ENCODE measurements at places on chromosomes 11 and 22.
A peak's percentile ranks its signal among the peaks of the same experiment; 100 is the strongest.

- no peak for DNase-seq
Observed at GRCh38 chr11:89355646-89356045, 135.5 kb downstream of the NOX4 start.

- DNase-seq, result no peak
Observed at GRCh38 chr11:87063982-87064381, 26.2 kb downstream of the TMEM135 start.

DNA sequence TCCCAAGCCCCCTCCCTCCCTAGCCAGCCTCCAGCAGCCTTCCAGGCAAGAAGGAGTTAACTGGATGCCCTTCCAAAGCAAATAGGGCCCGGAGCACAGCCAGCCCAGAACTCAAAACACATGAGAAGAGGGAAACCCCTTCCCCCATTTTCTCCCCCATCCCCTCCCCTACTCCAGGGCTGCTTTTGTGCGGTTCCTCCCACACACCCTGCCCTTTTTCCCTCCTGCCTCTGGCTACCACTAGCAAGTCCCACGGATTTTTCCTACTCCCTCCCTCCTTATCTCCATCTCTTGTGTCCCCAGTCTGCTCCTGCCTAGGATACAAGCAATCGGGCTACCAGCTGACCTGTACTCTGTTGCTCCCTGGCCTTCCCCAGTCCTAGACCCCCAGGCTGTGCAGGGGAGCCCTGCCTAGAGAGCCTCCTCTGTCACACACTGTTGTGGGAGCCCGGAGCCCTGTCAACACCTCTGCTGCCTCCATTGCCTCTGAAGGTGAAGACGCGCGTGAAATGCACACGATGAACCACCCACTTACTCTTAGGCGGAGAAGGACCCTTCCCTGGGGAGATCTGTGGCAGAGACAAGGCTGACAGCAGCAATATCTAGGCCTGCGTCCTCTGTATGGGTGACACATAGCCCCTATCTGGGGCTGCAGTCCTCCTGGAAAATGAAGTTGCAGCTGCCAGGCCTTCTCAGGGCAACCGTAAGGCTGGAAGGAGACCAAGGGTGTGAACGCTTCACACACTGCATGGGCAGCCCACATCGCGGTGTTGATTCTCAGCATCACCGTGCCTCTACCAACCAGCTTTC is 282.8 kb downstream of the MN1 start:
- DNase-seq, result no peak

- no peak for DNase-seq
Observed at GRCh38 chr11:126485986-126486635, 130.6 kb downstream of the ST3GAL4 start.

- DNase-seq, result peak; percentile 45
Observed at GRCh38 chr11:17979770-17980371, 33.0 kb downstream of the SERGEF start.

DNA sequence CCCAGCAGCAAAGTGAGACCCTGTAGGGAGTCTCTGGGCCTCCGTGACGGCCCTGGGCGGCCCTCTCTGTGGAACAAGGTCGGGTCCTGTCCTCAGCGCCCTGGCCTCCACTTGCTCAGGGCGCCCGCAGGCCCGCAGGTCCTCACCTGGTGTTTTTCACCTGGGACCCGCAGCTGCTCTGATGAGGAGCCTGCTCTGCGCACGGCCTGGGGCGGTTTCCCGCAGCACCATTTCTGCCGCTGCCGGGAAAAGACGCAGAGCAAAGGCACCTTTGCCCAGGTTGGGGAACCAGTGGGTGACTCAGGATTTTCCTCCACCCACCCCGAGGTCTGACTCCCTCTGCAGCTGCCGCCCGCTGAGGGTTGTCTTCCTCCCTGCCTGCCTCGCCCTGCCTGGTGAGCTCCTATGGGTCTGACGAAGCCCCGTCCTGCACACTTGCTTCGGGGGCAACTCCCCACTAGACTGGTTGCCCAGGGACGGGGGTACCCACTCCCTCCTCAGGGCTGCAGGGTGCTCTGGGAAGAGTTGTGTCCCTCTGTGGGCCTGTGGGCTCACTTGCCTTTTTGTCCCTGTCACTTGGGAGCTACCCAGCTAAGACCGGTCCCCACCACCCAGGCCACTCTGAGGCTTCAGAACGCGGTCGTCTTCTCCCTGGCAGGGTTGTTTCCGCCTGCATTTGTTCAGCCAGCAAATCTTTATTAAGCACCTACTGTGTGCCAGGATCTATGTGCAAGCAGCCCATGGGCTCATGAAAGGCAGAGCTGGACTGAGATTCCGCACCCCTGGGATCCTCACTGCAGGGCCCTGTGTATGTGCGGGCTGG is 89.5 kb downstream of the KCNQ1 start:
- DNase-seq, result no peak

DNA sequence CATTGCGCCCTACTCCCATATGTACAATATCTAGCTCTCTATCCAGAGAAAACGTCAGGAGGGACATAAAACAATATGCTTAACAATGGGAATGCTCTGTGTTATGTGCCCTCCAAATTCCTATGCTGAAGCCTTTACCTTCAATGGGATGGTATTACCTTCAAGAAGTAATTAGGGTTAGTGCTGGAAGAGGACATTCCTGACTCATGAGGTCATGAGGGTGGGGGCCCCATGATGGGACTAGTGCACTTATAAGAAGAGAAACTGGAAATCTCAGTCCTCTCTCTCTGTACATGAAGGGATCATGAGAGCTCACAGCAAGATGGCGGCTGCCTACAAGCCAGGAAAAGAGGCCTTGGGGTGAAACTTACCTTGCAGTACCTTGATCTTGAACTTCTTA is 20.3 kb downstream of the MMP20 start:
- no peak for DNase-seq

GRCh38 chr22:47564158-47564450 is 801.7 kb downstream of the TBC1D22A start:
- DNase-seq, result no peak

GRCh38 chr11:103359216-103359615 is 250.0 kb downstream of the DYNC2H1 start:
- no peak for DNase-seq

DNA sequence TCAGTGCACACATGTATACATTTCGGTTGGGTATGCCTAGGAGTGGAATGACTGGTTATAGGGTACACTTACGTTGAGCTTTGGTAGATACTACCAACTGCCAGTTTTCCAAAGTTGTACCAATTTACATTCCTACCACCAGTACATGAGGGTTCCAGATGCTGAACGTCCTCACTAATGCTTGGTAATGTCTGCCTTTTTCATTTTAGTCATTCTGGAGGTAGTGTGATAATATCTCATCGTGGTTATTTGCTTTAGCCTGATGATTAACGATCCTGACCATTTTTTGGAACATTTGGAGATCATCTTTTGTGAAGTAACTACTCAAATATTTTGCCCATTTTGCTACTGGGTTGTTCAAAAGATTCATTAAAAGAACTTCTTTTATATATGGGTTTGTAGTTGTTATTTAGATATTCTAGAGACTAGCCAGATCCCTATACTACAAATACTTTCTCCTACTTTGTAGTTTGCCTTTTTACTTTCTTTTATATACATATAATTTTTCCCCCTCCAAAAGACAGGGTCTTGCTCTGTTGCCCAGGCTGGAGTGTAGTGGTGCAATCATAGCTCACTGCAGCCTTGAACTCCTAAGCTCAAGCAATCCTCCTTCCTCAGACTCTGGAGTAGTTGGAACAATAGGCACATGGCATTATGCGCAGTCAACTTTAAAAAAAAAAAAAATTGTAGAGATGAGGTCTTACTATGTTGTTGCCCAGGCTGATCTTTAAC is 62.1 kb downstream of the RBFOX2 start:
- no peak for DNase-seq

GRCh38 chr11:68897441-68897840 is 6.2 kb downstream of the MRPL21 start:
- no peak for DNase-seq

DNA sequence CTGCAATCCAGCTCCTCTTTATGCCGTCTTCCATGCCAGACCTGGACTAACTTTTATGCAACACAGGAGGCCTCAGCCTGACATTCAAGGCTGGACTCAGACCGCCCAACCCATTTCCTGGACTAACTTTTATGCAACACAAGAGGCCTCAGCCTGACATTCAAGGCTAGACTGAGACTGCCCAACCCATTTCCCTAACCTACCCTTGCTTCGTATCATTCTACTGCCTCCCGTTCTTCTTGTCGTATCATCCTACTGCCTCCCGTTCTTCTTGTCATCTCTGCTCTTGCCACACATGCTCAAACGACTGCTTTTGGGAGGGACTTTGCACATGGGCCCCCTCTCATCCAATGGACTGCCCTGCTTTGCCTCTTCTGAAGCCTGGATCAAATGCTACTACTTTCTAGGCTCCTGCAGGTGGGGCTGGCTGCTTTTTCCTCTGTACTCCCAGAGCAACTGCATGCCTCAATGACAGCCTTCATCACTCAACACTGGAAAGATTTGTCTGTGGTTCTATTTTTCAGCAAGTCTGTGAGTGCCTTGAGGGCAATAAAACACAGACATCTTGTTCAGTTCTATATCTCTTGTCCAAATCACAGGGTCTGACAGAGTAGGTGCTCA is 7.8 kb downstream of the TBC1D10A start:
- DNase-seq, result no peak

DNA sequence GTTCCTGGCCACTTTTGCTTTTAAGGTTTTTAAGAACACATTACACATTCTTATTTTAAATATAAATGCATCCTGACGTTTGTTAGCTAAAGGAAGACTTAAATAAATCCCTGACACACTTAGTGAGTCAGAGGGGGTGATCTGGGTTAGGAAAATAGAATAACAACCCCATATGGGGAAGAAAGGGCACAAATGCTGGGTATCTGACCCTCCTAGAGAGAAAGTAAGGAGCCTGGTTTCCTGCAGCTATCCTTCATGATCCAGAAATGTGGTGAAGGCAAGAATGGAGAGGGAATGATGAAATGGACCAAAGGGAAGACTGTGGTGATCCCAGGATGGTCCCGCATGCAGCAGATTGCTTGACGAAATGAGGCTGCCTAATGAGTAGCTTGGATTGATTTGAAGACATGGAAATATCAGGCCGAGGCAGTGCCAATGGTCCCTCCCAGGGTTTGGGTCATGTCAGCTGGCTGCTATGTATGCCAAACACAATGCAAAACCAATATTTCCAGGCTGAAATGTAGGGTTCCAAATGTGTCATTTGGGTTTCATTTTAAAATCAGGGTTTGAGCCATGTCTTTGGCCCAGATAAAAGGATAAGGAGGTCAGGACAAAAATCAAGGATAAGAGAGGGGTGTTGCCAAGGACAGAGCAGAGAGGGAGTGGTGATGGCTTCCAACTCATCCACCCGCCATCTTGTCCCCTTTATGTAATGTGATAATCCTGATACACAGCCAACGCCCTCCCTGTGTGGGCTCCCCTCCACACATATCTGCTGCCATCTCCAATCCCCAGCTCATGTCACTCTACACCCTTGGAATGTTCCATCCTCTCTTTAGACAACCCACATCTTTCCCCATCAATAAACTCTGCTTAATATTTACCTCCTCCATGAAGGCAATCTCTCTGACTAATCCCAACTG is 135.1 kb upstream of the PITPNB start:
- no peak for DNase-seq

DNA sequence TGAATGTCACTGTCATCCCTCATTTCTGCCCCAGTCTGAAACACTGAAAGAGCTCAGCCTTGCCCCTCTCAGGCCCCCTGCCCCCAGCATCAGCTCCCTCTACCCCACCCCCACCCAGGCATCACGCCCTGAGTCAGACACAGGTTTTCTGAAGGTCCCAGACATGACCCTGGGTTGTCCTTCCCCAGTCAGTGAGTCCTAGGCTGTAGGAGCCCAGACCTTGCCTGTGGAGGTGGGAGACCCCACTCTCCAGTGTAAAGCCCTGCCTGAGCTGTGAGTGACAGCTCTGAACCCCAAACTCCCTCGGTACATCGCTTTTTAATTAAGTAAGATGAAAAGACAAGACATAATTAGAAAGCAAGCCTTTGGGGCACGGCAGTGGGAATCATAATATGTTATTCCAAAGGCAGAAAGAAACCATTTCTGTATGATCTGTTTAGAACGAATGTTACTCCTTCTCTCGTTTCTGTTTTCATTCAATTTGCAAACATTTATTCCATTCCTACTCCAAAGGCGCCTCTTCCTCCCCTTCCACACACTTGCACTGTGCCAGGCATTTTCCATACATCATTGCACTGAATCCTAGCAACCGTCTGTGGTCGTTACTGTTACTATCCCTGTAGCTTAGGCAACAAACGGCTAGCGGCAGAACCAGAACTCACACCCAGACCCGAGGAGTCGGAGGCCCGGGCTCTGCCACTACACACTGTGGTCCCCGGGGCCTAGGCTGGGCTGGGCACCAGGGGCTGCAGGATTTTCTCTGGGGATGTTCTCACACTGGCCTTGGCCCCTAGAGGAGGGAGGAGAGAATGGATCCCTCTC is 63.4 kb downstream of the CD6 start:
- DNase-seq, result no peak

- DNase-seq, result no peak
Observed at GRCh38 chr22:45329530-45329936, 19.8 kb downstream of the FAM118A start.

DNA sequence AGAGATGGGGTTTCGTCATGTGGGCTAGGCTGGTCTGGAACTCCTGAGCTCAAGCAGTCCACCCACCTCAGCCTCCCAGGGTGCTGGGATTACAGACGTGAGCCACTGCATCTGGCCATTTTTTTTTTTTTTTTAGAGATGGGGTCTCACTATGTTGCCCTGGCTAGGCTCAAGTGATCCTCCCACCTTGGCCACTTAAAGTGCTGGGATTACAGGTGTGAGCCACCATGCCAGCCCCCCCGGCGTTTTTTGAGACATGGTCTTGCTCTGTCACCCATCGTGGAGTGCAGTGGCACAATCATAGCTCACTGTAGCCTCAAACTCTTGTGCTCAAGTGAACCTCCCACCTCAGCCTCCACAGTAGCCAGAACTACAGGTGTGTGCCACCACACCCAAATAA is 16.5 kb downstream of the RHBDD3 start:
- DNase-seq, result no peak

DNA sequence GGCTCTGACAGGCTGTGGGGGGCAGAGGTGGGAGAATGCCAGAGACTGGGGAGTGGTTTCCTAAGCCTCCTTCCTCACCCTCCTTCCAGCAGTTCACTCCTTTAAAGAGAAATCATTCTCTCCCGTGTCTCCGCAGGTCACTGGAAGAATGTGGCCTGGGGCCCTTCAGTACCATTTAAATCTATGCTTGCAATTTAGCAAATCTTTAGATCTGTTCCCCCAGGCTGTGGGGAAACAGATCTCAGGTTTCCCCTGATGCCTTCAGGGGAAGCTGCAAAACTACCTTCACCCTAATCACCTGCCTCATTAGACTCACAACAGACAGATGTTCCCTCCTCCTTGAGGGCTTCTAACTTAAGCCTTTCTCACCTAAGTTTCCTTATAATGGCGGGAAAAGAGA is 55.3 kb downstream of the KIRREL3 start:
- no peak for DNase-seq

DNA sequence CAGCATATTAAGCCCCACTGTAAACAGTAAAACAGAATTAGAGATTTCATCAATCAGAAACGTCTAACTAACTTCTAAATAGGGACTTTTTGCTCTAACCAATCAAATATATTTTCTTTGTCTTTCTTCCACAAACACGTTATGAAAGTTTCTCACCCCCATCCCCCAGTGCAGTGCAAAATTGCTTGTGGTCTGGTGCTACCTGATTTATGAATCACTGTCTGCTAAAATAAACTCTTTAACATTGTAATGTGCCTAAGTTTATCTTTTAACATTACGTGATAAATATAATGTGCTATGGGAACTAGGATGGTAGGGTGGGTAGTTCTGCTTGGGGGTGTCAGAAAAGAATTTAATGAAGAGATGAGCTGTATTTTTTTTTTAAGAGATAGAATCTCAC is 47.3 kb upstream of the SLC5A1 start:
- DNase-seq, result no peak

- no peak for DNase-seq
Observed at GRCh38 chr22:37924386-37925065, 18.4 kb downstream of the MICALL1 start.

GRCh38 chr11:57815877-57816276 is 54.3 kb downstream of the CTNND1 start:
- no peak for DNase-seq

All from hematopoietic multipotent progenitor cell treated with erythropoietin and hydrocortisone succinate and interleukin-3 and kit ligand, for 8 days (in vitro differentiated cells).